NCI-H2171 (cell line): ENCODE measurements at places on chromosomes 5 and 9.

- DNase-seq: no peak
Observed at GRCh38 chr9:38065369-38066075, 3.5 kb downstream of the SHB start.

DNA sequence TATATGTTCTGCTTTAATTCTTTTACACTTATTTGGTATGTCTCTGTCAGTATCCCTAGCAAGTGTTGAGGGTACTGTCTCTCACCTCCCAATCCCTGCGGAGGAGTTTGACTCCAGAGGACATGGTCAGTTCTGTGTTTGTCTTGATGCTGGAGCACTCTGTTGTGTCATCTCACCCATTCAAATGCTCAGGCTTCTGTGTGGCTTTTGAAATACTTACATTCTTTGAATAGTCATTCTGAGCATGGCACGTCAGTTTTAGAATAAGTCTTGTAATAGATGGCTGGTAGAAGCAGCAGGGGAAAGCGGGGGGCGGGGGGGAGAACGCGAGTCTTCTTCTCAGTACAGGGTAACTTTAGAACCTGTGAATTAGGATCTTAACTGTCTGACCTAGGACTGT lies 12.3 kb downstream of the MAST4 start:
- no peak for DNase-seq

- no peak for DNase-seq
Observed at GRCh38 chr5:3460416-3460815, 135.2 kb upstream of the IRX1 start.

- DNase-seq: peak; percentile 13
Observed at GRCh38 chr9:92728831-92729734, 35.5 kb downstream of the BICD2 start.

GRCh38 chr9:13446938-13447842 lies 167.7 kb upstream of the MPDZ start:
- DNase-seq: no peak

DNA sequence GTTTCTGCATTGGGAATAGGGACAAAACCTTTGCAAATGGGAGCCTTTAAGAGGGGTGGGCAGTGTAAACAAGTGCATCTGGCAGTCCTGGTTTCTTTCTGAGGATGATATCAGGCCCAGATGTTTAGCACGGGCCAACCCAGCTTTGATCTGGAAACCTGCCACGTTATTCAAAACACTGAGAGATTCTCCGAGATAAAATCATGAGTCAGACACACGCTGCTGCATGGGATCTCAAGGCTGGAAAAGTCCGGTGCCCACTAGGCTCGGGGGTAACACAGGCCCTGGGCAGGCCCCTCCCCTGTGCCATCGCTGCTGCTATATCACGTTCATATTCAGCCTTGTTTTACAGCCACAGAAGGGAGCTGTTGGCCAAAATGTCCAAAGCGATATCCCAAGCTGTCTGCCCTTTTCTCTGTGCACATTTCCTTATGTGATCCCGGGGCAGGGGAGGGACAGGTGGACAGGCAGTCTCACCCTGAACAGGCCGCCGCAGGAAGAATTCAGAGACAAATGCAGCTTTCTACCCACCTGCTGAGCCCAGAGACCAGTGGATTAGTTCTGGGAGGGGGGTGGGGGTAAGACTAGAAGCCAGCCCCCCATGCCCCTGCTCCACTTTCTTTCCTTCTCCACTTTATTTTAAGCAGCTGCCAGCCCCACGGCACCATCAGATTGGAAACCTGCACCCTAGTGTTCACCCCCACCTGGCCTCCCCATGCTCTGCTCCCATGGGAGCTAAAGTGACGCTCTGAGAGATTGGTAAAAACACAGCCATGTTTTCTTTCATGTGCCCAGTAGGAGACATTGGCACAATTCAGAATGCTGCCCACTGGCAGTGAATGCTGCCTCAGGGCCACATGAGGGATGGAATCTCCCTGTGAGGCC lies 63.1 kb downstream of the TMOD1 start:
- DNase-seq: peak; percentile 77
